Natural killer cell treated with Interleukin-12 subunit alpha and Interleukin-12 subunit beta and Interleukin-15 and Interleukin-18, amount 100 ng/mL, for 72 hours (primary cell): ENCODE measurements at places on chromosomes 3 and 15. TPM values are rescaled to one million over a fixed set of nuclear protein-coding genes. Genes with fewer than 3 reads are reported as not detected.

- no peak for DNase-seq
These were observed 82.9 kb downstream of the IQSEC1 start for GRCh38 chr3:12990306-12990705.

GRCh38 chr15:87707071-87707470 lies 549.5 kb downstream of the NTRK3 start:
- no peak for DNase-seq

DNA sequence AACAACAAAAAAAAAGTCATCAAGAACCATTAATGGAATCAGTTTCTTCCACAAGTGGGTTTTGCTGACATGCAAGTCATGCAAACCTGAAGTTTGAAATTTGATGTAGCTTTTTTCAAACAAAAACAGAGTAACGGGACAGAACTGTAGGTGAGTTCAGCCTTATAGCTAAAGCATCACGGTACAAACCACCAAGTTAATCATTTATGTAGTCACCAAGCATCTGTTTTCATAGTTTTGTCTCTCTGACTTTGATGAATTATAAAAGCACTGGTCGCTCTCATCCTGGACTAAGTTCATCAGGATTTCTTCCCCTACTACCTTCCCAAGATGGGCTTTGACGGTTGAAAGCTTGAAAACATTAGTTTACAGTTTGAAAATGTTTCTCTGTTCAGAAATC lies 117.0 kb upstream of the SAMMSON start:
- DNase-seq, result no peak

DNA sequence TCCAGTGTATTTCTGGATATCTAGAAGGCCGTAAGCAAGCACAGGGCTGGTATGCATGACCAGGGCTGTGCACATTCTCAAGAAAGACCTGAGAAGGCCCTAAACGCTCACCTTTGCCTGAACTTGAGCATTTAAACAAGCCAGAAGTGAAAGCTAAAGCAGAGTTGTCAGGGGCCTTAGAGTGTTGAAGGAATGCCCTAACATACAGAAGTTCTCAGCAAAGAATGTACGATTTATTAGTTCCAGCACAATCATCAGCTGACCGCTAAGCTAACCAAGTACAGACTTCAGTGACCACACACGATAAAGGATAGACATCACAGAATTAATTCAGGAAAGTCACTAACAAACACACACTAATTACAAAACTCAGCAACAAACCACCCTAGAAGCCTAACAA lies 8.7 kb downstream of the HLTF start:
- DNase-seq, result no peak

RNU6-1 gene
- total RNA-seq, result not detected

GRCh38 chr3:120498556-120499346 lies 48.0 kb upstream of the FSTL1 start:
- no peak for DNase-seq

PP2D1 gene
- total RNA-seq, result not detected

GRCh38 chr3:141434255-141434654 lies 52.6 kb upstream of the RASA2 start:
- no peak for DNase-seq

DNA sequence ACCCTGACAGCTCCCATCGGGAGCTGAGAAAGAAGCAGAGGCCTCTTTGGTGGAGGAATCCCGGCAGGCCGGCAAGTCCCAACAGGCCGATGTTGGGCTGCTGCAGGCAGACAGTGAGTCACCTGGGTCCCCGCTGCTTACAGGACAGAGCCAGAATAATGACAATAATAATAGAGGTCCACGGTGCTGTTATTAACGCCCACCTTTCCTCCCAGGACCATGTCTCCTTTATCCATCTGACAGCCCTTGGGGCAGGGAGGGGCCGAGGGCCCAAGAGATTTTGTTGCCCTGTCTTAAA lies 29.3 kb upstream of the MAGEF1 start:
- no peak for DNase-seq

DNA sequence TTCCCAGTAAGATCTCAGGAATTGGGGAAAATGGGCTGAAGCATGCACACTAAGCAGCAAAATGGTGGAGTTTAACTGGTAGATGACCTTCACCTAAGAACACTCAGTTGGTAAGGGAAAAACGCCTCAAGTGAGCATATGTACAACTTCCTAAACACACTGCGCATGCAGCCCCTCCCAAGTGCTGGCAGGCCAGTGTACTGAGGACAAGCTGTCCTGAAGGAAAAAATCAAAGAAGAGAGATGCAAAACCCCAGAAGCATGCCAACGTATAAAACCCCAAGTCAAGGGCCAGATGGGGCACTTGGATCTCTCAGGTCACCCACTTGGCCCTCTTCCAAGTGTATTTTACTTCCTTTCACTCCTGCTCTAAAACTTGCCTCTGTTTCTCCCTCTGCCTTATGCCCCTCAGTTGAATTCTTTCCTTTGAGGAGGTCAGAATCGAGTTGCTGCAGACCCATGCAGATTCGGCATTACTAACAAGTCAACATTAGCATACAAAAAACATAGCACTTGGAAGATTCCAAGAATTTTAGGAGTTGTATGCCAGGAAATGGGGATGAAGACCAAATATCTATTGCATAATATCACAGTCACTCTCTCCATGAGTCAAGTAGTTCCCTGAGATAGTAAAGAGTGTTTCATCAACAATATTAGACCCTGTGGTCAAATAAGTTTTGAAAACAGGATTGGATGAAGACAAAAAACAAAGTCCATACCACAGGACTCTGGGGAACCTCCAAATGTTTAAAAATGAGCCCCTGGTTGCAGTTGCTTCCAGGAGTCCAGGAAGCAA lies 10.8 kb upstream of the FYCO1 start:
- no peak for DNase-seq

- no peak for DNase-seq
These were observed 505.8 kb downstream of the SHQ1 start for GRCh38 chr3:72342450-72342849.

DOCK3 gene
- 1.3 TPM for total RNA-seq

- no peak for DNase-seq
These were observed 14.9 kb downstream of the NR1I2 start for GRCh38 chr3:119796785-119797184.

DNA sequence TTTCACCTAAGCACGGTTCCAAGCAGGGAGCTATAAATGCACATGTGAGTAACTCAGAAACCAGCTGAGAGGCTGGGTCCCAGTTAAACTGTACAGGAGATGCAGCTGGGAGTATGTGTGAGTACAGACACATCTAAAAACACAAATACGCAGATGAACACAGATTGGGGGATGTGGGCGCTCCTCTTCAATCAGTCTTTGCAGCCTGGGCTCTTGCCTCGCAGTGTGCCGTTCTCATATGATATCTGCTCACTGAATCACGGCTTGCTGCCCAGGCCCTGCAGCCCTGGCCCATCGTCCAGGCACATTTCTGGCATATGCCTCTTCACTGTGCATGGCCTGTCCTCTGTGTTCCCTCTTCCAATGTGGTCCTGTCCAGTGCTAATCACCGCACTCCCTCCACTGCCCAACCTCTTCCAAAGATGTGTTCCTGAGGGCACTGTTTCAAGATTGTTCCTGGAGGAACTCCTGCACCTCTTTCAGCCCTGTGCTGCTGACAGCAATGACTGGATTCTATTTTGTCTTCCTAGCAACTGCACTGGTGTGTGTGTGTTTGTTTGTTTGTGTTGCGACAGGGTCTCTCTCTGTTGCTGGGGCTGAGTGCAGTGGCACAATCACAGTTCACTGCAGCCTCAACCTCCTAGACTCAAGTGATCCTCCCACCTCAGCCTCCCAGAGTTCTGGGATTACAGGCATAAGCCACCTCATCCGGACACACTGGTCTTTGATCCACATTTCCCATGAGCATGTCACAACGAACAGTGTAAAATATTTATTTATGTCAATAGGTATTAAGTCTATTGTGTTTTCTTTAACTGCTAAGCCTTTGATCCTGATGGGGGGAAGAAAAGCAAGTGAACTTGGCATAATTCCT lies 17.0 kb downstream of the CA12 start:
- DNase-seq, result no peak

GOLGA6L7 gene
- total RNA-seq, result not detected

SUCNR1 gene
- not detected for total RNA-seq

- DNase-seq, result no peak
These were observed 87.8 kb upstream of the GALNT15 start for GRCh38 chr3:16086690-16087089.

- DNase-seq, result no peak
These were observed 59.1 kb upstream of the NEDD4 start for GRCh38 chr15:56052395-56053045.

ACTC1 gene
- total RNA-seq, result not detected

DNA sequence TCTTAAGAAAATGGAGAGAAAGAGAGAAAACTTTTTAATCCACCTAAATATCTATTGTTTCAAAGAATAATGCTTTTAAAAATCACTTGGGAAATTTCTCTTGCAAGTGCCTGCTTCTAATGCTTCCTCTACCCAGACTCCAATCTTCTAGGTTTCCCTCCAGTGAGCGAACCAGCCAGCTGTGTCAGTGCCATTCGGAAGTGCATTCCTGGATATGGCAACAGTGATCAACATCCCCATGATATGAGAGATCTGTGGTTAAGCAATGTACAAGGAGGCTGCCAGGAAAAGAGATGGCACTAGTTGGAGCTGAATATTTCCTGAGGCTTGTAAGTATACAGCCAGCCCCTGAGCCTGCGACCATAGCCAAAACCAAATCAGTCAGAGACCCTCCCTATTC lies 53.3 kb upstream of the KCNMB2 start:
- no peak for DNase-seq

DNA sequence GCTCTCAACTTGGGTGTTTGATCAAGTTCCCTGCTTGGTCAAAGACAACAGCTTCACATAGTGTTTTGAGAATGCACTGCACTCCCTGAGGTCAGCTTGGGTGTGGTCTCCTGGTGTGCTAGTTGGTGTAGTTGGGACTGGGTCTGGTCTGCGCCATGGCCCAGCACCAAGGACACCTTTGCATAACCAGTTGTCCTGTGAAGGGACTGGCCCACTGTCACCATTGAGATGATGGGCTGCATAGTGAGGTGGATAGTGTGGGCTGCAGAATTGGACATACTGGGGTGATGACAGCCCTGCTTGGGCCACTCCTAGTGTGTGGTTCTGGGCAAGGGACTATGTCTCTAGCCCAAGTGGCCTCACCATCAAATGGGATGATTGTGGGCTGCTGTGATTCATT lies 9.5 kb downstream of the RPSA start:
- no peak for DNase-seq

- no peak for DNase-seq
These were observed 96.0 kb downstream of the ATP1B3 start for GRCh38 chr3:141972399-141972798.
